H54 (cell line): ENCODE measurements at places on chromosomes 5 and 9.
A peak's percentile ranks its signal among the peaks of the same experiment; 100 is the strongest.

GRCh38 chr5:83277953-83278352 lies 193.6 kb upstream of the VCAN start:
- no peak for DNase-seq

- DNase-seq, result no peak
Observed at GRCh38 chr5:177382423-177383029, 1.7 kb upstream of the SLC34A1 start.

- DNase-seq, result no peak
Observed at GRCh38 chr5:170249355-170249754, 16.6 kb downstream of the C5orf58 start.

GRCh38 chr9:4050916-4051315 lies 249.0 kb downstream of the GLIS3 start:
- no peak for DNase-seq

DNA sequence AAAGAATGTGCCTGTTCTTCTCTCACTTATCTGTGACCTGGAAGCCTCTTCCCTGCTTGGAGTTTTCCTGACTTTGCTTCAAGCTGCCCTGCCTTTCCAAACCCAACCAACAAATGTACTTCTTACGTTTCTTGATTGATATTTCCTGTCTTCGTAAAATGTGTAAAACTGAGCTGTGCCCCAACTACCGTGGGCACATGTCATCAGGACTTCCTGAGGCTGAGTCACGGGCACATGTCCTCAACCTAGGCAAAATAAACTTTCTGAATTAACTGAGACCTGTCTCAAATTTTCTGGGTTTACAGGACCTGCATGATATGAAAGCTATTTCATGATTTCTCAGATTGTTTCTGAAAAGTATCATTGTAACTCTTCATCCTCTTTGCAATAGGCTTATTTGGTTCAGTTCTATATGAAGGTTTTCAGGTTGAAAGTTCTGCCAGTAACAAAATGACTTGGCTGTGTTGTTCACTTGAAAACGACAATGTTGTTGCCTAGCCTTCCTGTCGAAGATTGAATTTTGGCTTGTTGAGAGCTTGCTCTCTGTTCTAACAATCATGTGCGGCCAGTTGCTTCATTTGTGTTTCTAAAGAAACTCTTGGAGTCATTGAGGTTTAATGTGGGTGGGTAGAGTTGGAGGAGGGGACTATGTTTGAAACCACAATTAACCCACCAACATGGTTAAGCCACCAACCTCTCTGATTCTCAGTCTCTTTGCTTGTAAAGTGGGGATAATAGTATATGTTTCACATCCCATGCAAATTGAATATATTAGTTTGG lies 145.6 kb downstream of the FBXL7 start:
- no peak for DNase-seq

DNA sequence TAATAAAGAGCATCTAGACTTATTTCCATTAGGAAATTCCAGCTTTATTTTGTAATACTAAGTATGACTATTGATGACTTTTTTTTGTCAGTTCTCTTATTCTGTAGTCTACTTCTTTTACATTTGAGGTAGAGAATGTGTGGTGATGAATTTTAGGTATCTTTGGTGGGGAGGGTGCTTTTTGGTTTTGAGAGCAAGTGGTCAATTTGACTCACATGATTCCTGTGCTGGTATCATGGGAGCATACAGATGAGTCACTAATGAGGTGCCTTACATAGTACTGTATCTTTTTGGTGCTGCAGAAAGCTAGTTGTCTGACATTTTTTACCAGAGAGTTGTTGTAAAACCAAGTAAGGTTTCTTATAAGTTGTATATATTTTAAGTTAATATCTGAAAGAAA lies 35.3 kb downstream of the ERBIN start:
- peak; percentile 35 for DNase-seq

- no peak for DNase-seq
Observed at GRCh38 chr9:127796852-127797370, 5.8 kb upstream of the FPGS start.

GRCh38 chr9:133794016-133794760 lies 56.0 kb upstream of the SARDH start:
- no peak for DNase-seq

- no peak for DNase-seq
Observed at GRCh38 chr9:20289423-20290010, 332.8 kb downstream of the MLLT3 start.

DNA sequence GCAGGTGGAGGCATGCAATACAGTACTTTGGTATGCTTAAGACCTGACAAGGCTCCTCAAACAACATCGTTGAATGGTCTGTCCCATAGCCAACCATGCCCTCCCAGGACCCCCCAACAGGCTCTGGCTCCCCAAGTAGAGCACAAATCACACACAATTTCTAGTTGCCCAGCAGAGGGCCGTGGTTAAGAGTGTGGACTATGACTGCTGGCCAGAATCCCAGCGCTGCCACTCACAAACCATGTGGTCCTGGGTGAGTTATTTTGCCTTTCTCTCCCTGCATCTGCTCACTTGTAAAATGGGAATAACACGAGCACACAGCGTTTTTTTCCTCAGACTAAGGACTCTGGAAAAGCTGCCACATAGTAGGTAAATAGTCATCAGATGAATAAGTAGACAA lies 6.5 kb downstream of the CKMT2 start:
- DNase-seq, result no peak

- no peak for DNase-seq
Observed at GRCh38 chr9:129336130-129336528, 158.1 kb upstream of the IER5L start.

- no peak for DNase-seq
Observed at GRCh38 chr5:112935675-112936074, 13.6 kb upstream of the REEP5 start.

- DNase-seq, result no peak
Observed at GRCh38 chr5:173761178-173761513, 127.0 kb upstream of the CPEB4 start.

DNA sequence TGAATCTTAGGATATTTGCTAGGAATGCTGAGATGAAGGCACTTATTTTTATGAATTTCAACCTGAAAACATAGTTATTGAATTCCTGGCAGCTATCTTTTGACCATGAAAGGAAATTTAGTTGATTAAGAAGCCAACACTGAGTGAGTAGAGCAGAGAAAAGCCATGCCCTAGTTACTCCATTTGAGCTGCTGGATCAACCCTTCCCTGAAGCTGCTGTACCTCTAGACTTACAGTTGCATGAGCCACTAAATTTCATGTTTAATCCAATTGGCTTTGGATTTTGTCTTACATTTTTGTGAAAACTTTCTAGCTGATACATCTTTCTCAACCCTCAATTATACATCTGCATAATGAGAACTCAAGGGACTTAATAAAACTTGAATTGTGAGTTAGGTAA lies 54.6 kb downstream of the CDC42SE2 start:
- DNase-seq, result no peak

DNA sequence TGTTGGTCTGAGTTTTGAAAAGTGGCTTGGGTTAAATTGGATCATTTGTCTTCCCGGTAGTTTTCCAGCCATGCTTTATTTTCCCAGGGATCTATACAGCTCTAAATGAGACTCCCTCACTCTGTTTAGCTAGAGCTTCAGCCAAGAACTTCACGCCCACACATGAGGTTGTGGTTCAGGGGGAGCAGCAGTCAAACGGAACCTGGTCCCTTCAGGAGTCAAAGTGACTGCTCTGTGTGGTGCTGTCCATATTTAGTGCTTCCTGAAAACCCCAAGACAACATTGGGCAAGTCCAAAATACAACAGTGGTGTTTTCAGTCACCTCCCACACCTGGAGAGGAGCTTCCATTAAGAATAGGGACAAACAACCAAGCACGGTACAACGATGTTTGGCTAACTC lies 90.5 kb downstream of the ANKH start:
- no peak for DNase-seq

- DNase-seq, result no peak
Observed at GRCh38 chr9:124216474-124217176, 41.1 kb upstream of the NEK6 start.

DNA sequence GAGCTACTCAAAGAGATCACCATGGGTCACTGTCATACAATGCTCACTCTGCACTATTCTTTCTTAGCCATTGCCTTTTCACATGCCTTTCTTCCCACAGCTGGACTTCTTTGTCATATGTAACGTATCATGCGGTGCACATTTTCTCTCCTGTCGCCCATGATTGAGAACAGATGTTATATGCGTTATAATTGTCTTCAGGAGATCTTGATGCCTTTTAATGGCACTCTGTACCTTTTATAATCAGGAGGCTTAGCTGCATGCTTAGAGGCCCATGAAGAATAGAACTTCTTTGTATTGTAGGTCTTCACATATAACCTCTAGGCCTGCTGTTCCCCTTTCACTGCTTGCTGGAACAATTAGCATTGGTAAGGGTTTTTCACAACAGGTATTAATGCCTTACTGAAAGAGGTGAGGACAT lies 436.1 kb downstream of the CDH10 start:
- DNase-seq, result no peak

- DNase-seq, result no peak
Observed at GRCh38 chr5:158483281-158483860, 616.3 kb downstream of the EBF1 start.

- no peak for DNase-seq
Observed at GRCh38 chr9:14318361-14318760, 4.4 kb upstream of the NFIB start.

DNA sequence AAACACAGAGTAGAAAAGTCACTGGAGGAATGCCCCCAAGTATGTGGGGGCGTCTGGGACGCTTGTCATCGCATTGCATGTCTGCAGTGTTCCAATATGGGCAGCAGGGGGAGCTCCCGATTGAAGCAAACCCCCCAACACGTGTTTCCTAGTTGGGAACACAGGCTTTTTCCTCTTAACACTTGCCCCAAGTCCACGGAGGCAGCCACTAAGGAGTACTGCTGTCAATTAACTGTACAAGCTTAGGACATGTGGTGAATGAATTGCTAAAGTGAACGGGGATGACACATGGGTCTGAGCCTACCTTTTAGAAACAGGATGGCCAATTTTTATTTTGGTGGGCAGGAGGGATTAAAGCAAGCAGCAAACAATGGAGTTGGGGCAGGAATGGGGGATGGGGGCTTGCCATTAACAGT lies 2.2 kb downstream of the GABRB2 start:
- peak; percentile 28 for DNase-seq

- no peak for DNase-seq
Observed at GRCh38 chr9:95938724-95939123, 63.2 kb downstream of the ERCC6L2 start.

GRCh38 chr9:120933310-120934055 lies 6.9 kb upstream of the TRAF1 start:
- DNase-seq, result no peak

- DNase-seq, result no peak
Observed at GRCh38 chr5:122153230-122153629, 23.9 kb downstream of the ZNF474 start.

DNA sequence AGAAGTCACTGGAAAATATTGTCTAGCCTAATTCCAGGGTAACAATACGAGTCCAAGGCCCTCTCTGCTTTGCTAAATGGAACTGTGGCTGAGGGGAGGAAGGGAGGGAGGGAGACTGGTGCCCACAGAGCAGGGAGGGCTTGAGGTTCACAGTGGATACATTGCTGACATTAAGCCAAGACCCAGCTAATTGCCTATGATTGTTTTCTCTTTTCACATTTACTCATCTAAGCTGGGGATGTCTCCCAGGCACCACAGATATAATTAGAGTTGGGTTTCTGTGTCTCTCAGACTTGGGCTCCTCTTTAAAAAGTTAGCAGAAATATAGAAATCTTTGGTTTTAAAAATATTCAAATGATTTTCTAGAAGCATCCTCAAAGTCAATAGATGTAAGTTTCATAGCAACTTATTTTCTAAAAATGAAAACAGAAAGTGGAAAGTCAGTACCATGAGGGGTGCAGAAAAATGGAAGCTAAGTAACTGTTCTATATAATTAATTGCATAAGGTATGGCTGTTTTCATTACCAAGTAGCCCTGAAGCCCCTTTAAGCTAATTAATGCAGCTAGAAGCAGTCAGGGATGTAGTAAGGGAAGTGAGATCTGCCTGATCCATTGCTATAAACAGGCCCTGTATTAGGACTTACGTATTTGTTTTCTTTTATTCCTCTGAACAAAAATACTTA lies 259.8 kb downstream of the NDUFS4 start:
- DNase-seq, result no peak

- DNase-seq, result no peak
Observed at GRCh38 chr5:95993266-95993665, 31.6 kb upstream of the ELL2 start.

DNA sequence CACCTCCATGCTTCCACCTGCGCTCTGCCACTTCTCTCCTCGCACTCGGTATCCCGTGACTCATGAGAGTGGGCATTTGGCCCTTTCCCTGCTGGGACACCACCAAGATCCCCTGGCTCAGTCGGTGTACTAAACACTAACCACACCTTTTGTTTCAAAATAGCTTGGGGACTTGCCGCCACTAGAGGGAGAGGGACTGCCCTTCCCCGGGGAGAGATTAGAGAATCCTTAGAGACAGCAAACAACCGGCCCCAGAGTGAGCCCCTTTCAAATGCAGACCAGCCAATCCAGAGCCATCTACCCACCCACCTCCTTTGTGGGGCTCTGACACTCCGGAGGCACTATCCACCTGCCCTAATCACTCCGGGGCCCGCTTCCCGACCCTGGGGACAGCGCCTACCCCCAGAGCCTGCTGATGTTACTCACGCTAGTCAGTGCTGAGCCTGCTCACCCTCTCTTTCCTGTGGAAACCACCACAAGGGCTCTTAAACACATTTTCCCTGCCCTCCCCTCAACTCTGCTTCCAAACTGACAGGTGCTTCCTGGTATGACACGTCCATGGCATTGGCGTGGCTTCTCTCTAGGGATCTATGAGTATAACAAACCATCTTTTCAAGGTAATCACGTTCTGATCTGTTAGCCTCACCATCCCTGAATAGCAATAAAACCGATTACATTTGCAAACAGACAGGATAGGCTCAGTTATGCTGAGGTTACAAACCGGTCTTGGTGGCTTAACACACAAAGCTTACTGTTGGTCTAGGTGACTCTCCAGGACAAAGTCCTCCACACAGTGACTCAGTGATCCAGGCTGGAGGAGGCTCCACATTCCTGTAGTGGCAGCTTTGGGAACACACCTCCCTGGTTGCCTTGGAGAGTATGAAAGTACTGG lies 180.1 kb upstream of the MVB12B start:
- DNase-seq, result no peak

GRCh38 chr9:127267793-127268525 lies 3.4 kb downstream of the GARNL3 start:
- DNase-seq, result no peak
